ENCODE measurements at places on chromosomes 7 and 10.

GRCh38 chr10:132713421-132714095 lies 72.4 kb downstream of the NKX6-2 start:
- DNase-seq, result no peak

DNA sequence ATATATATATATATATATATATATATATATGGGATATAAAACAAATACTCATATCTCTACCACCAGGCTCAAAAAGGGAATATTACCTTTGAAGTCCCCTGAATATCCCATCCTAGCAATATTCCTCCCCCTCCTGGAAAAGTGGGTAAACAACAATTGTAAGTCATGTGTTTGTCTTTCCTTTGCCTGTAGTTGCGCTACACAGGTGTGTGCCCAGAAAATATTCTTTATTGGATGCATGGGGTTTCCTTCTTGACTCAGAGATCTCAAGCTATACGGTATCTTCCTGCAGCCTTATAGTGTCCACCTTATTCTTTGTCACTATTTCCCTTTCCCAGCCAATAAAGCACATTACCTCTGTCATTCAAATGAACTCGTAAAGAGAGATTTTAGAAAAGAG lies 54.2 kb downstream of the MET start:
- DNase-seq, result no peak

GRCh38 chr7:85046534-85046933 lies 140.3 kb downstream of the SEMA3D start:
- DNase-seq, result no peak

- no peak for DNase-seq
Measured at GRCh38 chr7:158414486-158414961, 173.1 kb downstream of the PTPRN2 start.

- no peak for DNase-seq
Measured at GRCh38 chr7:35752742-35753141, 48.1 kb upstream of the SEPTIN7 start.

- no peak for DNase-seq
Measured at GRCh38 chr7:153401795-153402720, 642.5 kb downstream of the ACTR3B start.
